ENCODE measurements at places on chromosomes 1 and 21. TPM values are rescaled to one million over a fixed set of nuclear protein-coding genes. Genes with fewer than 3 reads are reported as not detected.
A peak's percentile ranks its signal among the peaks of the same experiment; 100 is the strongest.

Gene FLG2
- not detected for total RNA-seq

Gene AMPD1
- total RNA-seq = not detected

Gene TMEM81
- total RNA-seq = 6.3 TPM

Gene CLEC20A
- total RNA-seq = not detected

Gene AURKAIP1
- total RNA-seq = 823 TPM

Gene NPHS2
- total RNA-seq = not detected

DNA sequence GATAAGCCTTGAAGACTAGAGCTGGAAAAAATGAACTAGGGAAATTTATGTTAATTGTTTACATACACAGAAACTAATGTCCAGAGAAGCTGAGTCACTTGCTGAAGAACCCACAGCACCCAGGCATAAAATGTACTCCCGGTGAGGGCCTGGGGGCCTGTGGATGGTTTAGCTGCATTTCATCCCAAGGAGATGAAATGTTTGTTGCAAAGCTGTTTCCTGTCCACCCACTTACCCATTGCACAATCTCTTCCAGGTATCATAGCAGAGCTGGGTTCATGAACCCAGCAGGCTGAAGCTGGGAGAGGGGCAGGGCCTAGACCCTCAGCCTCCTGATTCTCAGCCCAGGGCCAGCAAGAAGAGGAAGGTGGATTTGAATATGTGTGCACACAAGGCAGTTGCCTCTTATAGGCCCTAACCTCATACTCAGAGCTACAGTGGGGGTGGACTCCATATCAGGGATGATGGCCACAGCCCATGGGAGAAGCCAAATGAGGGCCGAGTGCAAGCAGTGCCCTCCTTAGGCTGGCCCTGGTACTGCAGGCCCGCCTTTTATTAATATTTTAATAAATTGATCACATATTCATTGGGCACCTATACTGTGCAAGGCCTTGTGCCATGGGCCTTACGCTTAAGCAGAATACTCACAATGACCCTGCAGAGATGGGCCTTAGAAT lies 110.8 kb downstream of the LACTBL1 start:
- H3K4me3 ChIP-seq = no peak overlapping the region
- H3K27ac ChIP-seq = peak overlapping the region; percentile 32

DNA sequence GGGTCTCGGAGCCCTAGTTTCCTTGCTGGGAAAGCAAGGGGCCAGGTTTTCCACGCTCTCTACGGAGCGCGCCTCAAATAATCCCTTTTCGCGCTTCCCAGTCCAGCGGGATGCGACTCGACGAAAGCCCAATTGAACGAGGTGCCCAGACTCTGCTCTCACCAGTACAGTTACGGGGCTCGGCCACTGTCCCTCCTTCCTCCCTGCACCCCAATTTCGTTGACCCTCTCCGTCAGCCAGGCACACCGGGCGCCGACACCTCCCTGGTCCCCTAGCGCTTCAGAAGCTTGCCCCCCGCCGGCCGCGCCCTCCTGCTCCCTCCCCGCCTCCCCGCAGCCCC lies 389 bp downstream of the SEMA6C start:
- no peaks in the 10 kb centered on the region for H3K27me3 ChIP-seq
- no peak overlapping the region for H3K27ac ChIP-seq
- H3K36me3 ChIP-seq = no peaks in the 10 kb centered on the region

- DNase-seq = no peak
- H3K27me3 ChIP-seq = peaks cover 93% of the 10 kb centered on the region
- no peak overlapping the region for H3K27ac ChIP-seq
- no peak overlapping the region for H3K4me3 ChIP-seq
- no peaks in the 10 kb centered on the region for H3K4me1 ChIP-seq
Observed at GRCh38 chr1:2625311-2625710, 7.5 kb downstream of the MMEL1 start.

GRCh38 chr1:86846164-86846647 lies 67.7 kb downstream of the SELENOF start:
- H3K27ac ChIP-seq = no peak overlapping the region
- H3K4me1 ChIP-seq = peaks cover 18% of the 10 kb centered on the region
- DNase-seq = peak; percentile 74
- H3K27me3 ChIP-seq = no peaks in the 10 kb centered on the region

GRCh38 chr1:21852282-21853130 lies 40.4 kb downstream of the LDLRAD2 start:
- no peak overlapping the region for H3K27ac ChIP-seq
- H3K4me1 ChIP-seq = no peaks in the 10 kb centered on the region
- no peak for DNase-seq
- H3K4me3 ChIP-seq = no peak overlapping the region

DNA sequence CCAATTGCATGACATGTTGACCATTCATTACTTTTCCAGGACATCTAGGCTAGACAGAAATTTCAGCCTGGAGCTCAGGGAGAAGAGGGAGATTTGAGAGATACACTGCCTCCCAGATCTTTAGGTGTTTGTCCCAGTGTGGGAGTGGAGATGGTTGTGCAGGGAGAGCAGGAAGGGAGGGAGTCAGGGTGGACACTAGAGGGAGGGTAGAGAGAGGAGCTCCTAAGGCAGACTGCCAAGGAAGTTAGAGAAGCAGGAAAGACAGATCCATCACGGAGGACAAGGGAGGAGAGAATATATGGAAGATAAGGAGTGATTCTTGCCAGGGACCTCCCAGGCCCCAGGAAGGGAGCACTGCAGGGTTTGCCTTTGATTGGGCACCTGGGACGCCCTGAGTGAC lies 8.7 kb downstream of the CDCA8 start:
- H3K4me3 ChIP-seq = no peak overlapping the region
- H3K27ac ChIP-seq = no peak overlapping the region
- H3K36me3 ChIP-seq = peaks cover 71% of the 10 kb centered on the region

GRCh38 chr1:230737622-230738262 lies 9.4 kb upstream of the CAPN9 start:
- H3K27me3 ChIP-seq = no peaks in the 10 kb centered on the region
- no peak for DNase-seq
- H3K4me3 ChIP-seq = no peak overlapping the region
- peaks cover 5% of the 10 kb centered on the region for H3K4me1 ChIP-seq

DNA sequence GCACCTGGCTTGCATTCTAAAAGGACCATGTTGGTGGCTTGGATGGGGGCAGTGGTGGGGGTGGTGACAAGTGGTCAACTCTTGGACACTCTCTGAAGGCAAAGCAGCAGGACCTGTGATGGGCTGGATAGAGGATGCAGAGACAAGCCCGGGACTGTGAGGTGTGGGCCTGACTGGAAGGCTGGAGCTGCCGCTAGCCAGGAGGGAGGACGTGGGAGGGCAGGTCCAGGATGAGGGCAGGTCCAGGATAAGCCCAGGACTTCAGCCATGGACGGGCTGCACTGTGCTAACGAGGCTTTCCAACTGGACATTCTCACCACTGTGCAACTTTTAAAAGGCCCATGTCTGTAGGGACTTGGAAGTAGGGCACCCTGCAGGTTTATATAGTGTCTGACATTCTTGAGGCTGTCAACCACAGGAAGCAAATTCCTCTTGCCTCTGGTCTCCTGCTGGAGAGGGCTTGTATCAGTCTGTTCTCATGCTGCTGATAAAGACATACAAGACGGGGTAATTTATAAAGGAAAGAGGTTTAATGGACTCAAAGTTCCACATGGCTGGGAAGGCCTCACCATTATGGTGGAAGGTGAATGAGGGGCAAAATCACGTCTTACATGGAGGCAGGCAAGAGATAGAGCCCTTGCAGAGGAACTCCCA lies 8.3 kb upstream of the C1orf167 start:
- H3K27ac ChIP-seq = no peak overlapping the region
- DNase-seq = no peak
- no peaks in the 10 kb centered on the region for H3K27me3 ChIP-seq
- H3K4me3 ChIP-seq = no peak overlapping the region
- no peaks in the 10 kb centered on the region for H3K36me3 ChIP-seq
- no peaks in the 10 kb centered on the region for H3K4me1 ChIP-seq

GRCh38 chr1:101431956-101432510 lies 195.2 kb downstream of the S1PR1 start:
- DNase-seq = no peak
- no peaks in the 10 kb centered on the region for H3K36me3 ChIP-seq
- no peaks in the 10 kb centered on the region for H3K4me1 ChIP-seq
- H3K27me3 ChIP-seq = peaks cover 56% of the 10 kb centered on the region
- no peak overlapping the region for H3K27ac ChIP-seq

- no peak overlapping the region for H3K4me3 ChIP-seq
- no peaks in the 10 kb centered on the region for H3K27me3 ChIP-seq
- no peak overlapping the region for H3K27ac ChIP-seq
- DNase-seq = no peak
- peaks cover 6% of the 10 kb centered on the region for H3K36me3 ChIP-seq
Observed at GRCh38 chr1:27589441-27589840, 14.5 kb downstream of the AHDC1 start.

DNA sequence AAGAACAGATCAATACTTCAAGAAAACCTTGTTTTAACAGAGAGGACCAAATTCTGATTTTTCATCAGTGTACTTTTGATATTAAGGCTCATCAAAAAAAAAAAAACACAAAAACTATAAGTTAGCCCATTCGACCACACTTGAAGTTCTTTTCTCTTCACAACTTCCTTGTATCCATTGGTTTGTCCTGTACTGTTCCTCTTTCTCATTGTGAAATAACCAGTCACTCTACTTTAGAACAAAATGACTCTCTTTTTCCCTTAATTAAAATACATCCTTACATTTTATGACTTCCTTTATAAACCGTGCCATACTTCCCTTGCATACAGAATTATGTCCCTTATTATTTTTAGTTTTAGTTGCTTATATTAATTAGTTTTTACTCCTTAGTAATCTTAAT lies 8.4 kb downstream of the QSOX1 start:
- no peak overlapping the region for H3K27ac ChIP-seq
- no peak for DNase-seq
- peaks cover 36% of the 10 kb centered on the region for H3K36me3 ChIP-seq
- H3K4me1 ChIP-seq = peaks cover 41% of the 10 kb centered on the region
- no peaks in the 10 kb centered on the region for H3K27me3 ChIP-seq

DNA sequence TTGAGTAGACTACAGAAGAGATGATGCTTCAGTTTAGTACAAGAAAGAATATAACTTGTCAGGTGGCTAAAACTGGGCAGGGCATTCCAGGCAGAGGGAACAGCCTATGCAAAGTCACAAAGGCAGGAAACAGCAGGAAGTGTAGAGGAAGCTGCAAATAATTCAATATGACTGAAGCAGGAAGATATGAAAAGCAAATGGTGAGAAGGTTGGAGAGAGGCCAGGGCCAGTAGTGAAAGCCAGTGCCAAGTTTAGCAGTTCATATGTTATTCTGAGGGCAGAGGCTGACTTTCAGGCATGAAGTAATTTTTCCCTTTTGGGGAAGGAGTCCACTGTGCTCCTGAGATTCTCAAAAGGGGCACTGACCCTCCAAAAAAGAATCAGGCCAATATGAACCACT lies 8.0 kb upstream of the YBX1 start:
- H3K4me1 ChIP-seq = no peaks in the 10 kb centered on the region
- H3K27ac ChIP-seq = no peak overlapping the region
- H3K36me3 ChIP-seq = peaks cover 27% of the 10 kb centered on the region

- H3K27ac ChIP-seq = no peak overlapping the region
- no peaks in the 10 kb centered on the region for H3K27me3 ChIP-seq
- no peaks in the 10 kb centered on the region for H3K4me1 ChIP-seq
- no peak for DNase-seq
- H3K36me3 ChIP-seq = no peaks in the 10 kb centered on the region
Observed at GRCh38 chr1:37653906-37654305, 19.2 kb upstream of the RSPO1 start.

- H3K4me3 ChIP-seq = no peak overlapping the region
- DNase-seq = peak; percentile 50
- H3K27me3 ChIP-seq = no peaks in the 10 kb centered on the region
- peaks cover 39% of the 10 kb centered on the region for H3K36me3 ChIP-seq
Observed at GRCh38 chr21:15000081-15000480, 64.7 kb downstream of the NRIP1 start.

DNA sequence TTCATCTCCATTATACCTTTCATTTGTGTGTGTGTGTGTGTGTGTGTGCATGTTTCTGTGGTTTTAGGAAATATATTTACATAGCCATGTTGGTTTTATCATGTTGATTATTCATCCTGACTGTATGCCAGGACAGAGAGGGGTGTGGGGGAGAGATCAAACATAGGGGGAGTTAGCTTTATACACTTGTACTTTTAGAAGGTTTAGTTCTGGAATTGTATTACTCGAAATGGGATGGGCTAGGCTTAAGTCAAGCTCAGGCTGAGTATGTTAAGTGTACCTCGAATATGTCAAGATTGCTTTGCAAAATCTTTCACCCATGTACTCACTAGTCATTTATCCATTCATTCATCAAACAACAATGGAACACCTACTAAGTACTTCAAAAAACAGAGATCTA lies 123.3 kb downstream of the HMCN1 start:
- peak overlapping the region; percentile 91 for H3K27ac ChIP-seq
- DNase-seq = peak; percentile 88
- H3K36me3 ChIP-seq = no peaks in the 10 kb centered on the region
- peak overlapping the region; percentile 64 for H3K4me3 ChIP-seq
- peaks cover 64% of the 10 kb centered on the region for H3K4me1 ChIP-seq

- H3K27me3 ChIP-seq = no peaks in the 10 kb centered on the region
- H3K36me3 ChIP-seq = no peaks in the 10 kb centered on the region
- DNase-seq = peak; percentile 69
Observed at GRCh38 chr1:203593723-203594122, 32.9 kb upstream of the ATP2B4 start.

GRCh38 chr1:43488165-43488564 lies 34.4 kb upstream of the HYI start:
- H3K4me1 ChIP-seq = peaks cover 12% of the 10 kb centered on the region
- no peaks in the 10 kb centered on the region for H3K27me3 ChIP-seq
- DNase-seq = no peak

GRCh38 chr1:40042341-40042740 lies 1.8 kb downstream of the CAP1 start:
- DNase-seq = peak; percentile 32
- no peak overlapping the region for H3K27ac ChIP-seq
- peak overlapping the region; percentile 99 for H3K4me3 ChIP-seq
- H3K36me3 ChIP-seq = peaks cover 20% of the 10 kb centered on the region

DNA sequence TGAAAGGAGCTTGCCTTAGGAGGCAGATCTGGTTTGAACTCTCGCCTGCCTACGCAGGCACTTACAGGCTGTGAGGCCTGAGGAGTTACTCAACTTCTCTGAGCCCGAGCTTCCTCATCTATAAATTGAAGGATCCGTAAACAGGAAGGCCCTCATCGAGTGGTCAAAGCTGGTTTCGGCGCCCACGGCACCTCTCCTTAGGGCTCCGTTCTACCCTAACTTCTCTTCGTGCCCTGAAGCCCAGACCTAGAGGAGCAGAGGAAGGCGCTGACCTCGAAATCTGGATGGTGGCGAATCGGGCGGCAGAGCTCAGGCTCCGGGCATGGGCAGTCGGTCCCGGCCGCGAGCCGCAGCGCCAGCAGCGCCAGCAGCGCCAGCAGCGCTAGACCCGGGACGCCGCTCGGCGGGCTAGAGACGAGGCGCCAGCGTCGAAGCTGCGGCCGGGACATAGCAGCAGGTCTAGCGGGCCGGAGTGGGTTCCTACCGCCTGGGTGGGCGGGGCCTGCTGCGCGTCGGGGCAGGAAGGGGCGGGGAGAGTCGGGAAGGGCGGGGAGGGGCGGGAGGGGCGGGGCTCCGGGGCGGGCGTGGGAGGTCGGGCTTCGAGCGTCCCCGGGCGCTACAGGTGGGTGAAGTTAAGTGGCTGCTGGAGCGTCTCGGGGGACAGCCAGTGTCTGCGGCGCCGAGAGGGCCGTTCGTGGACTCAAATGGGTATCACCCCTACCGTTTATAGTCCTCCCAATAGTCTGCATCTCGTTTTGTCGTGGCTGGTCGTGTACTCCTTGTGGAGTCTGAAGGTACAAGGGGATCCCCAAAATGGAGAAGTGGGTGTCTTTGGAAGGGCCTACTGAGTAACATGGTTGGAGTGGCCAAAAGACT lies at the start of gene CTBS:
Gene CTBS (minus strand): TSS at position 474 of the 876 bp plus-strand sequence. CDS start 25 bp downstream, at position 449.
- H3K4me3 ChIP-seq = peak within 1 kb of the TSS; percentile 94
- peak; percentile 80 for DNase-seq
- peaks cover 4% of the 10 kb centered on the region for H3K36me3 ChIP-seq
- H3K4me1 ChIP-seq = peaks cover 39% of the 10 kb centered on the region
- H3K27me3 ChIP-seq = no peaks in the 10 kb centered on the region
